Globus pallidus (tissue), 1 donor: ENCODE measurements at places on chromosomes 4 and X.

DNA sequence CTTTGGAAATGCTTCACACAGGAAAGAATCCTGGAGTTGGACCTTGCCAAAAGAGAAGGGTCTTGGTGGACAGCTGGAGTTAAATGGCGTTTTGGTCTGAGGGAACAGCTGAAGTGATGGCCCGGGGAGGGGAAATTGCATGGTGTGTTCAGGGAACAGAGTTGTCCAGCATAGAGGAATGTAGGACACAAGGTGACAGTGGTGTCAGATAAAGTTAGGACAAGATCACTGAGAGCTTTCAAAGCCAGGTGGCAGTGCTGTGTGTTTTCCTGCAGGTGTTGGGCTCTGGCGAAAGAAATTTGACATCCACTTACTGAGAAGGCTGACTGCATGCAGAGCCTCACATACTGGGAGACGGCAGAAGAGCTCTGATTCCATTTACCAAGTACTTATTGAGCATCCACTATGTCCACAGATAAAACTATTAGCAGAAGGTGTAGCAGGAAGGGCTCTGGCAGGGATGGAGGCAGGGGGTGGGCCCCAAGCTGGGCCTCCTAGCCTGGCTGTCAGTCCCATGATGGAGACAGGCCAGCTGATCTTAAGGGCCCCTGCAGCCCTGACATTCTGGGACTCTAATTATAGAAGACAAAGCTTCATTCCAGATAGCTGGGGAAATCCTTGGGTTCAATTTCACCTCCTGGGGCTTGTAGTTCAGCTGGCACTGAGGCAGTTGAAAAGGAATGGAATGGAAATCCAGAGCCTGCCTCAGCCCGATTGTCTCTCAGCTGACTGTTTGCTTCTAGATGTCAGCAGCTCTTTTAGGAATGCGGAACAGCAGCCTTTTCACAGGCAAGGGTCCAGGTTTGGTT, 150.2 kb upstream of the MAMLD1 start:
- DNase-seq: no peak

- no peak for DNase-seq
Observed at GRCh38 chrX:101813200-101813599, 118.6 kb downstream of the ZMAT1 start.

DNA sequence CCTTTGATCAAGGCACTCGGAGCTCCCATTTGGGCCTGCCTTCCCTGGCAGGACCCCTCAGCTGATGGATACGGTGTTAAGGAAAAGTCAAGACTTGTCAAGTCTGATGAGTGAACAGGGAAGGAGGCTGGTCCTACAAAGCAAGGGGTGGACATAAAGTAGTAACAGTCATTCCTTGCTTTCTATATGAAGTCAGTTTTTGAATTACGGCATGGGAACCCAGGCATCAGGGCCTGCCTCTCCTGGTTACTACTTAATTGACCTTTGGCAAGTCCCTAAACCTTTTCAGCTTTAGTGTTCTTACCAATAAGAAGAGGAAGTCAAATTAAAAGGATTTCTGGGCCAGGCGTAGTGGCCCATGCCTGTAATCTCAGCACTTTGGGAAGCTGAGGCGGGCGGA, 7.0 kb downstream of the CHST7 start:
- no peak for DNase-seq

DNA sequence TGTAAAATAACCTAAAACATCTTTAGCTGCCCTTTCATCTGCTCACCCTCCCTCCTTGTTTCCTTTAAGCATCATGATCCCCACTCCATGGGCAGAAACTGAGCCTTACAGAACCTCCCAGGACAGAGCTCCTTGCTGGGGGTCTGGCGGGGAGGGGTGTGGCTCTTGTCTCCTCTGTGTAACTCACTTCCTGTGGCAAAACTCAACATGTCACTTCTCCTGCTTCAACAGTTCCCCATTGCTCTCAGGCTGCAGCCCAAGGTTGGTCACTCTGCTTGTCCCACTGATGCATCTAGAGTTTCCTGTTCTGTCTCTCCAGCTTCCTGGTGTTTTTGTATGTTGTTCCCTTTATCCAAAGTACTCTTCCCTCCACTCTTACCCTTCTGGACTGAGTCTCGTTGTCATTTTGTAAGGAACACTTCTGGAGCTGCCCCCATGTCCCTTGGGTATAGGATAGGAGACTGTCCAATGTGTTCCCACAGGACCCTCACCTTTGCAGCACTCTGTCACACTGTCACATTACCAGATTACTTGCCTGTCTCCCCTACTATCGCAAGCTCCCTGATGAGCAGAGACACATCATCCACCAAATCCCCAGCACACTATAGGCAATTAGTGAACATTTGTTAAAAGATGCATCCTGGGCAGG, 19.6 kb downstream of the TMEM31 start:
- no peak for DNase-seq

- DNase-seq: no peak
Observed at GRCh38 chr4:1866189-1866661, 5.0 kb upstream of the NSD2 start.

- DNase-seq: no peak
Observed at GRCh38 chr4:88995874-88996273, 61.1 kb downstream of the FAM13A start.

- no peak for DNase-seq
Observed at GRCh38 chr4:40292313-40292759, 42.8 kb upstream of the CHRNA9 start.

DNA sequence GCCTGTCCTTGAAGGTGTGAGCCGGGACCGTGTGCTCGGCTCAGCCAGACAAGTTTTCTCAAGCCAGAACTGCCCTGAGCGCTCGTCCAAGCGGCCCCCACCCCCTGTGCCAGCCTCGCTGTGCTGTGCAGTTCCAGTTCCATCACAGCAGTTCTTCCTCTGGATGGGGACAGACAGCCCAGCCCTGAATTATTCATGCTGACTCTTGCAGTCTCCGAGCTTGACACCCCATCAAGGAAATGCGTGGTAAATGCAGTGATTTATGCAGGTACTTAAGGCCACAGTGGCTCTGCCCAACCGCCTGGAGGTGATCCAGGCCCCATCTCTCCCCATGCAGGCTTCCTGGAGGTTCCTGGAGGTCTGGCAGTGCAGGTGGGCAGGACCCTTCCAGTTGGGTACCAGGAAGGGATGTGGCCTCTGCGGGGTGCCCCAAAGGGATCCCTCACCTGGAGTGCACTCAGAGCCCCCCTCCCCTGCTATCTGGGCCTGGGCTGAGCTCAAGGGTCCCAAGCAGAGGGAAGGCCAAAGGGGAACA, 44.8 kb upstream of the HMX1 start:
- DNase-seq: no peak

GRCh38 chr4:100872811-100873210, 355.0 kb upstream of the EMCN start:
- no peak for DNase-seq

GRCh38 chr4:6619466-6620255, 20.8 kb upstream of the MRFAP1 start:
- no peak for DNase-seq
